Endodermal cell (in vitro differentiated cells): ENCODE measurements at places on chromosomes 16 and 17. TPM values are rescaled to one million over a fixed set of nuclear protein-coding genes. Genes with fewer than 3 reads are reported as not detected.
A peak's percentile ranks its signal among the peaks of the same experiment; 100 is the strongest.

DNA sequence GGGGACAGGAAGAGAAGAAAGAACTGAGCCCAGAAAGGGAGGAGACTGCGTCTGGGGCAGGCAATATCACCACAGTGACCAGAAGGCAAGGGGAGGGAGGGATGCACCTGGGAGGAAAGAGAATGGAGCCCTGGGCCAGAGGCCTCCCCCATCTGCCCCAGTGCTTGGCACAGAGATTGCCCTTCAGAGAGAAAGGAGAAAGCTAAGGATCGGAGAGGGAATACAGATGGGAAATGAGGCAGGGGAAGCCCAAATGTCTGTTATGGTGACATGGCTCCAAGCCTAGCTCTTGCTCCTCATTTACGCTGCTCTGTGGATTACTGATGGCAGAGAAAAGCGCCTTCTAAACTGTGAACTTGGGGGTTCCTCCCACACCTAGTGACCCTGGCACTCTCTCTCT lies 47.2 kb downstream of the PIPOX start:
- no peak overlapping the region for H3K4me3 ChIP-seq
- H3K36me3 ChIP-seq: peaks cover 21% of the 10 kb centered on the region
- peaks cover 16% of the 10 kb centered on the region for H3K4me1 ChIP-seq
- no peak for DNase-seq
- H3K27me3 ChIP-seq: no peaks in the 10 kb centered on the region
- H3K27ac ChIP-seq: peak overlapping the region; percentile 90

DNA sequence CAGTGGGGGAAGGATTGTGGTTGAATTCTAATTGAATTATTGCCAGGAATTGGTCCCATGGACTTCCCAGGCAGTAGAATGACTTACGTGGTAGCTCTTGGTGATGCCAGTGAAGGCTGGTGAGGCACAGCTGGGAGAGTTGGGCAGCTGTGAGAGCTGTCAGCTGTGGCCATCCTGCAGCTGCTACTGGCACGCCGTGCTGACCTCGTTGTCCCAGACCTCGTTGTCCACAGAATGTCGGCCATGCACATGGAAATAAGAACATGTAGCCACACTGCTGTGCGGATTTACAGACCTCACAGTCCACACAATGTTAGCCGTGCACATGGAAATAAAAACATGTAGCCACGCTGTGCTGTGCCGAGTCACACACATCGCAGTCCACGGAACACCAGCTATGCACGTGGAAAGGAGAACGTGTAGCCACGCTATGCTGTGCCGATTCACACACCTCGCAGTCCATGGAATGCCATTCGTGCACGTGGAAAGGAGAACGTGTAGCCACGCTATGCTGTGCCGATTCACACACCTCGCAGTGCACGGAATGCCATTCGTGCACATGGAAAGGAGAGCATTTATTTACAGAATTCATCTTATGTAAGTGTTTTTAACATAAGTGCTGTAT lies 59.2 kb downstream of the BANP start:
- H3K27ac ChIP-seq: no peak overlapping the region
- H3K36me3 ChIP-seq: peaks cover 25% of the 10 kb centered on the region
- DNase-seq: no peak
- no peaks in the 10 kb centered on the region for H3K4me1 ChIP-seq

DNA sequence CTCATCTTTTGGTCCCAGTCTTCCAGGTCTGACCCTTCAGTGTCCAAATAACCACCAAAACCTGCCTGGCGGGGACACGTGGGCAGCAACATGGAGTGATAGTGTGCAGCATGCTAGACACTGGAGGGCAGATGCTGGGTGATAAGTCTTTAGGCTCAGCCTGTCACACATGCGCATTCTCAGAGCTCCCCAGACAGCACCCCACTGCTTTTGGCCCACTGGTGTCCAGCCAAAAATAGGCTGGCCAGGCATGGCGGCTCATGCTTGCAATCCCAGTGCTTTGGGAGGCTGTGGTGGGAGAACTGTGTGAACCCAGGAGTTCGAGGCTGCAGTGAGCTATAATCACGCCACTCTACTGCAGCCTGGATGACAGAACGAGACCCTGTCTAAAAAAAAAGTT lies 12.3 kb downstream of the GINS2 start:
- H3K27ac ChIP-seq: no peak overlapping the region
- no peaks in the 10 kb centered on the region for H3K4me1 ChIP-seq
- H3K27me3 ChIP-seq: no peaks in the 10 kb centered on the region
- no peak for DNase-seq
- H3K4me3 ChIP-seq: no peak overlapping the region

GRCh38 chr17:32880671-32881453 lies 3.9 kb upstream of the MYO1D start:
- H3K27me3 ChIP-seq: no peaks in the 10 kb centered on the region
- no peaks in the 10 kb centered on the region for H3K36me3 ChIP-seq
- H3K27ac ChIP-seq: no peak overlapping the region
- no peak for DNase-seq
- H3K4me1 ChIP-seq: no peaks in the 10 kb centered on the region

- H3K36me3 ChIP-seq: no peaks in the 10 kb centered on the region
- H3K4me1 ChIP-seq: peaks cover 4% of the 10 kb centered on the region
- H3K4me3 ChIP-seq: peak within 1 kb of the TSS; percentile 73
- H3K27me3 ChIP-seq: peaks cover 4% of the 10 kb centered on the region
- peak; percentile 95 for DNase-seq
- H3K27ac ChIP-seq: no peak within 1 kb of the TSS
Observed at GRCh38 chr17:40443196-40443987, at the start of gene IGFBP4. IGFBP4 (plus strand) TSS chr17:40443450; CDS start chr17:40443736, 286 bp downstream.

- no peak overlapping the region for H3K27ac ChIP-seq
- no peak overlapping the region for H3K4me3 ChIP-seq
- no peaks in the 10 kb centered on the region for H3K4me1 ChIP-seq
- H3K27me3 ChIP-seq: peaks cover 39% of the 10 kb centered on the region
- H3K36me3 ChIP-seq: no peaks in the 10 kb centered on the region
Observed at GRCh38 chr17:75875940-75876189, 2.5 kb downstream of the TRIM47 start.

DNA sequence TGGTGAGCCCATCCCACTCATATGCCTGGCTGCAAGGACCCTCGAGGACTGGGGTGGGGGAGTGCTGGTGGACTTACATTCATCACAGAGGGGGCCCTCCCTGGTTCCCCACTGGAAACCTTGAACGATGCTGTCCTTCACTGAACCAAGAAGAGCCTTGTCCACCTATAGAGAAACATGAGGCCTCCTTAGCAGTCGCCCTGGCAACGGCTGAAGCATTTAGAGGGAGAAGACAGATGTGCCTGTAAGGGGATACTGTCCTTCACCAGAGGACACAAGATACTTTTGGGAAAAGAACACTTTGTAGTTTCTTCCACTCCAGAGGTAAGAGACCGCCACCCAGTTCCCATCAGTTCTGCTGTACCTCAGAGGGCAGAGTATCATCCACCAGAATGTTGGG lies 6.5 kb downstream of the HIGD1B start:
- DNase-seq: no peak
- no peak overlapping the region for H3K27ac ChIP-seq
- peaks cover 83% of the 10 kb centered on the region for H3K36me3 ChIP-seq
- H3K4me3 ChIP-seq: no peak overlapping the region

DNA sequence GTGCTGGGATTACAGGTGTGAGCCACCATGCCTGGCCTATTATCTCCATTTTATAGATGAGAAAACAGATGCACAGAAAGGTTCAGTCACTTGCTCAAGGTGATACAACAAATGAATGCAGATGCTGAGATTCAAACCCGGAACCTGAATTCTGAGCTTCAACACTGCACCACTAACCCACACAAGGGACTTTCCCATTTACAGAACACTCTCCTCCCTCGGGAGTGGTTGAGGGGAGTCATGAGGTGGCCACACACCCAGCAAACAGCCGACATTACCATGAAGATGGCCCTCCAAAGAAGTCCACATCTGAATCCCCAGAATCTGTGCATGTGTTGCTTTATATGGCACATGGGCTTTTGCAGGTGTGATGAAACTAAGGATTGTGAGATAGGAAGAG lies 9.1 kb downstream of the BCL7C start:
- H3K27ac ChIP-seq: no peak overlapping the region
- no peaks in the 10 kb centered on the region for H3K27me3 ChIP-seq
- H3K4me3 ChIP-seq: no peak overlapping the region
- H3K36me3 ChIP-seq: peaks cover 61% of the 10 kb centered on the region

DNA sequence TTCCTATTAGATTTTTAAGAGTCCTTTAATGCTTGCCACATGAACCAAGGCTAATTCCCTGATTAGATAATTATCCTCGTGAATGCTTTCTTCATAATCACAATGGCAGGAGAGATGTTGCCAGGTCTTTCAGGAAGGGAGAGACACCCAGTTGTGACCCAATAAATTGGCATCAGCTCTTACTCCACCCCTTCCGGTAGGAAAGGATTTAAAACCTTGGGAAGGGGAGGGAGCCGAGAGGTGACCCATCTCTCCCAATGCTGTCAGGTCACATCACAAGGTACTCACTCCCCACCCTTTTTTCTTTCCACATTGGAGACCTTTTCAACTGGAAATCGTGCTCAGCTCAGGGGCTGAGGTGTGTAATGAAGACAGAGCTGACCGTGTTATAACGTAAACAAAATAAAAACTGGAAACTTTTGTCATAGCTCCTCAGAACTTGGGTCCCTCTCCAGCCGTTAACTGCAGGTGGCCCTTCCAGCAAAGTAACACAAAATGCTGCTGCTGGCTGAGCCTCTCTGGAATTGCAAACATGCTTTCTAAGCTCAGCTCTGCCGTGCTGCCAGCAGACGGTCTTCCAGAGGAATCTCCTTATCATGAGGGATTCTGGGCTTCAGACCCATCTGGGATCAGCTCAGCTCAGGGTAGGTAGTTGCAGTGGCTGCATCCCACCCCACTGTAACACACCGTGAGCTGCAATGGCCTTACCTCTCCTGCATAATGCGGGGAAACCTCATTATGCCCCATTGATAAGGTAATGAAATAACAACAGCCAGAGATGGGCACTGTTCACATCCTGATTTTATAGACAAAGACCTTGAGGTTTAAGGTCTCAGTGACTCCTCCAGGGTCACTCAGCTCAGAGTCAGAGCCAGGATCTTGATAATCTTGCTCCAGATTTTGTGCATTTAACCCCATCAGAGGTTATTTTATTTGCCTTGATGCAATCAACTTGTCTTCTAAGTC lies 15.6 kb downstream of the TMEM100 start:
- H3K27ac ChIP-seq: no peak overlapping the region
- peak; percentile 81 for DNase-seq
- H3K27me3 ChIP-seq: no peaks in the 10 kb centered on the region
- H3K36me3 ChIP-seq: no peaks in the 10 kb centered on the region

DNA sequence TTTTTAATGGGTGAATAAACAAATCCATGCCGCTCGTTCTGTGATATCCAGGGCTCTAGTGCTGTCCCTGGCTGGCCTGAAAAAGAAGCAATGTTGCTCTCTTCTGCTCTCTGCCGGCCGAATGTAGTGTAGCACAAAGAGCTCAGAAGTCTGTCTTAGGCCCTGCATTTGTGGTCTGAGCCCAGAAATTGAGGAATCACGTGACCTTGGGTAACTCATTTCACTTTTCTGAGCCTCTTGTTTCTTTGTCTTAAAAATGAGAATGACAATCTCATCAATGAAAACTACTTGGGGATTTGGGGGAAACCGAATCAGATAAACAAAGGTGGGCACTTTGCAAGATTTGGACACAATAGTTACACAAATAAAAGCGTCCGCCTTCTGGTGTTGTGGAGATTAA lies 381.6 kb upstream of the ASIC2 start:
- H3K27me3 ChIP-seq: peaks cover 5% of the 10 kb centered on the region
- no peak overlapping the region for H3K27ac ChIP-seq
- no peak overlapping the region for H3K4me3 ChIP-seq
- H3K4me1 ChIP-seq: no peaks in the 10 kb centered on the region

- no peaks in the 10 kb centered on the region for H3K27me3 ChIP-seq
- no peaks in the 10 kb centered on the region for H3K36me3 ChIP-seq
- no peak for DNase-seq
- peak overlapping the region; percentile 16 for H3K4me3 ChIP-seq
Observed at GRCh38 chr17:69411766-69412165, 2.7 kb upstream of the MAP2K6 start.

- peaks cover 12% of the 10 kb centered on the region for H3K4me1 ChIP-seq
- no peaks in the 10 kb centered on the region for H3K27me3 ChIP-seq
- DNase-seq: peak; percentile 73
- H3K4me3 ChIP-seq: no peak overlapping the region
Observed at GRCh38 chr16:4290236-4290830, 17.5 kb upstream of the TFAP4 start.

DNA sequence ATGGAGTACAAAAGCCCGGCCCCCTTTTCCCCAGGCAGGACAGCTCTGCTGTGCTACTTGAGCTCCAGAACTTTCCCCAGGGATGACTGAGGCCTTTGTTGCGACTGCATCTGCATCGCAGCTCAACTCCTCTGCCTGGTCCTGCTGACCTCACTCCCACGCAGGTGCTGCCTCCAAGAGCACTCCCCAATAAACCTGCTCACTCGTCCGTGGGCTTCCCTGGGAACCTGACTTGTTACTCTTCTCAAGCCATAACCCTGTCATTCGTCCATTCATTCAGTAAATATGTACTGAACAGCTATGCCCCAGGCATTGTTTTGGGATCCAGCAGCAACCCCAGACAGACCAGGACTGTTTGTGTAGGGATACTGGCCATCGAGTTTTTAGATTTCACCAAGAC lies 11.6 kb upstream of the RMI2 start:
- H3K27me3 ChIP-seq: no peaks in the 10 kb centered on the region
- H3K4me1 ChIP-seq: peaks cover 2% of the 10 kb centered on the region
- no peak overlapping the region for H3K4me3 ChIP-seq
- H3K27ac ChIP-seq: no peak overlapping the region
- no peaks in the 10 kb centered on the region for H3K36me3 ChIP-seq

DNA sequence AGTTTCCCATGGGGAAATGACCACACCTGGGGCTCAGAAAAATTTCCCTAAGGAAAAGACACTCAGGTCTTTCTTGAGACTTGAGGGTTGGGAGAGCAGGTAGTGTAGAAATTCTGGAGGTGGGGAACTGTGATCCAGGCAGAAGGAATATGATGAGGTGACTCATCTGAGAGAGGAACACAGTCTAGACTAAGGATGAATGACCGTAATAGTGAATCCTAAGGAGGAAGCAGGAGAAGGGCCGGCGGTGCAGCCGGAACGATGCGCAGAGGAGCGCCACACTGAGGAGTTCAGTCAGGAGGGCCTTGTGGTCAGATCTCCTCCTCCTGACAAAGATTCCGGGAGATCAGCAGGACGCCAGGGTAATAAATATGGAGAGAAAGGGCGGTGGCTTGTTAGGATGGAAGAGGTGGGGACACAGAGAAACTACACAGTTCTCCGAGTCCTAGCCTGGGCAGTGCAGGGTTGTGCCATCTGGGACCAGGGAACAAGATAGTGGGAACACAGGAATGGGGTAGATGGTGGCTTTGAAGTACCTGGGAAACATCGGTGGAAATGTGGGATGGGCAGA lies 135.6 kb downstream of the PARN start:
- H3K27me3 ChIP-seq: no peaks in the 10 kb centered on the region
- no peak for DNase-seq
- H3K4me3 ChIP-seq: no peak overlapping the region
- H3K36me3 ChIP-seq: no peaks in the 10 kb centered on the region
- H3K4me1 ChIP-seq: peaks cover 11% of the 10 kb centered on the region

The MYADML2 gene
- not detected in 2 replicates for total RNA-seq

The PTX4 gene
- not detected in 3 replicates for total RNA-seq

The KRTAP3-2 gene
- not detected in 3 replicates for total RNA-seq

The GINS3 gene
- 10.4 and 10.5 TPM in 2 replicates for total RNA-seq
